Activated CD4-positive, CD25-positive, alpha-beta regulatory T cell (primary cell): ENCODE measurements at places on chromosomes 12 and 14.

DNA sequence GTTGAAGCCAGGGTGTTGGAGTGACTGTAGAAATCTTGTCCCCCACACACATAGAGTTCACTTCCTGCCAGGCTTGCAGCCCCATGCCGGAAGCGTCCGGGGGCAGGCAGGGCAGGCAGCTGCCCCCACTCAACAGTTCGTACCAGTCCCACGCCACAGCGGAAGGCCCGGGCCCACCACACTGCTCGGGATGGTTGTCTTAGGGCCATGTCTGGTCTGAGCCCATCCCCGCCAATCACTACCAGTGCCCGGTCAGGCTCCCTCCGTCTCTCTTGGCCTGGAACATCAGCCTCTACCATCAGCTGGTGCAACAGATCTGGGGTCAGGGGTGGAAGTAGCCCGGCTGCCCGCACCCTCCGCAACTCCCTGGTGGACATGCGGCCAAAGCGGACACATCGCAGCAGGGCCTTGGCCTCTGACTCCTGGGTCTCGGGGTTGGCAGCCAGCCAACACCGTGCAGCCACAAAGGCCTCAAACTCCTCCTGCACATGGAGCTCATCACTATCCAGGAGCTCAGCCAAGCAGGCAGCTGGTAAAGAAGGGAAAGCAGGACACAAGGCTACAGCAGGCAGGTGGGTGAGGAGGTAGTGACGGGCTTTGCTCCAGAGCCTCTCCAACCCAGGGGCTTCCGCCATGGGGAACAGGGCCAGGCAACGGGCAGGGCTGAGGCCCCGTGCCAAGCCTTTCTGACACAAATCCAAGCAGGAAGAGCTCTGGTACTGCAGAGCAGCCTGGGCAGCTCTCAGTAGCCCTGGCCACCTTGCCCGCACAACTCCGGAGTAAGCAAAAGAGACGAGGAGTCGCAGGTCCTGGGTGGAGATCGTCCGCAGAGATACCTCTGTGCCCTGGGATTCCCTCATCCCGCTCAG is 5.9 kb downstream of the KLHL33 start:
- no peak for DNase-seq

- DNase-seq: no peak
Observed at GRCh38 chr14:35900741-35901140, 74.6 kb downstream of the BRMS1L start.

DNA sequence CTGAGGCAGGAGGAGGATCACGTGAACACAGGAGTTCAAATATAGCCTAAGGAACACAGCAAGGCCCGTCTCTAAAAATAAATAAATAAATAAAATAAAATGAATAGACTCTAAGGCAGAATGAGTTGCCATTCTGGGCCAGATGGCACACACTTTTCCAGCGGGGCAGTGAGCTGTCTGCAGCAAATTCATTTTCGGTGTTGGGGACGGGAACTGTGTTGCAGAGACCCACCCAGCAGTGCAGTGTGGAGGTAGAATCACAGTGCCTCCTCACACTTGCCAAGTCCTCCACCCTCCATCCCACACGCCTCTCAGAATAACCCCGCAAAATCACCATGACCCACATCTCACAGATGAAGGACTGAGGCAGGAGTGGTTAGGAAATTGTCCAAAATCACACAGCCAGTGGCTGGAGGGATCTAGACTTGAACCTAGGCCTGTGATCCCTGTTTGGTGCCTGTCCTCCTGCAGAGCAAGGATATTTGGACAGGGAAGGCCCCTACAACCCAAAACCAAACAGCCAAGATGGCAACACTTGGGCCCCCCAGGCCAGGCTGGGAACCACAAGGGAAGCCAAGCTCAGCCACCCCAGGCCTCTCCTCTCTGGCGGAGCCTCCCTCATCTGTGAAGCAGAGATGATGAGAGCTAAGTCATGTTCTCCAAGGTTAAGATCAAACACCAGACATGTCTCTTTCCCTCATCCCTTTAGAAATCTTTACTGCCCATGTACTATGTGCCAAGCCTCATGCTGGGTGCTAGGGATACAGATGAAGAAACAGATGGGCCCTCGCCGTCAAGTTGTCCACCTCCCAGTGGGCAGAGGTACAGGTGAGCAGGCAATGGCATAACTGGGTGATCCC is 152.7 kb downstream of the DPF3 start:
- DNase-seq: no peak

DNA sequence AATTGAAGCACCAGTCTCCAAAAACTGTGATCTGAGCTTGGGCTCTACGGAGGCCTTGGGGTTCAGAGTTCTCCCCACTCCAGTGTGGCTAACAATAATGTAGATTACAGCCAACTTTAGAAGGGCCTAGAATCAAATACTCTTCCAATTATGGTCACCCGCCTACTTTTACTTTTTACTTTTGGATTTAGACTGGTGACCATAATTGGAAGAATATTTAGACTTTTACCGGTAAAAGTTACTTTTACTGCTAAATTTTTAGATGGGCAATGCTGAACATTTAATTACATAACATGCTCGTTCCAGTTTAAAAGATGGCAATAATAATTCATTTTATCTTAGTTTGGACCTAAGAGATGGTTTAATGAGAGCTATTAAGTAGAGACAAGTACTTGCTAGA is 39.2 kb downstream of the PPTC7 start:
- no peak for DNase-seq

DNA sequence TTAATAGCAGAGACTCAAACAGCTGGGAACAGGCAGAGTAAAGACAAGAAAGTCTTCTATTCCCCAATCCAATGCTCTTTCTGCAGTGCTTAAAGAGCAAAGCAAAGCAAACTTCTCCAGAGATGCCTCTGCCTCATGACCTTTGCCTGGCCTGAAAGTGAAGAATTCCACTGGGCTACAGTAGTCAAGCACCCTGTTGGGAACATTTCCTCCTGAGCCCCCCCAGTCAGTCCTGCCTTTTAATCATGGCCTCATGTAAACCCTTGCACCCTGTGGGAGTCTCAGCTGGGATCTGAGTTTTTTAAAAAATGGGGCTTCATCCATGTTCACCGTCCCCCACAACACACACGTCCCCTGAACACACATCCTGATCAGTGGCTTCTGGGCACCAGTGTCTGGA is 62.7 kb upstream of the TSPAN11 start:
- DNase-seq: no peak

DNA sequence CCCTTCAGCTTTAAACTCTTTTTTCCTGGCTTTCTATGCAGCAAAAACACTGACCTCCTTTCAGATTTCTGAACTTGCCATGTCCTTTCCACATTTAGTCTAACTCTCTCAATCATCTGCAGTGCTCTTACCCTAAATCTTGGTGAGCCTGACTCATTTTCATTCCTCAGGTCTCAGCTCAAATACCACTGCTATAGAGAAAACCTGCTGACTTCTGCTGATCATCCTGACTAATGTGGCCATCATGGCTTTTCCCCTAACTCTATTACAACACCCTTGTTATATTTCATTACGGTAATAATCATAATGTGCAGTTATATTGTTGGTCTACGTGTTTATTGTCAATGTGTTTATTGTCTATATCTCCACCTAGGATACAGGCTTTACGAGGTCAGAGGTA is 207.3 kb upstream of the OR4E1 start:
- no peak for DNase-seq

- no peak for DNase-seq
Observed at GRCh38 chr12:70772836-70773235, 135.6 kb upstream of the PTPRB start.

GRCh38 chr12:4992871-4993270 is 50.8 kb upstream of the KCNA5 start:
- DNase-seq: no peak

GRCh38 chr12:102033991-102034745 is 27.6 kb downstream of the WASHC3 start:
- DNase-seq: no peak

DNA sequence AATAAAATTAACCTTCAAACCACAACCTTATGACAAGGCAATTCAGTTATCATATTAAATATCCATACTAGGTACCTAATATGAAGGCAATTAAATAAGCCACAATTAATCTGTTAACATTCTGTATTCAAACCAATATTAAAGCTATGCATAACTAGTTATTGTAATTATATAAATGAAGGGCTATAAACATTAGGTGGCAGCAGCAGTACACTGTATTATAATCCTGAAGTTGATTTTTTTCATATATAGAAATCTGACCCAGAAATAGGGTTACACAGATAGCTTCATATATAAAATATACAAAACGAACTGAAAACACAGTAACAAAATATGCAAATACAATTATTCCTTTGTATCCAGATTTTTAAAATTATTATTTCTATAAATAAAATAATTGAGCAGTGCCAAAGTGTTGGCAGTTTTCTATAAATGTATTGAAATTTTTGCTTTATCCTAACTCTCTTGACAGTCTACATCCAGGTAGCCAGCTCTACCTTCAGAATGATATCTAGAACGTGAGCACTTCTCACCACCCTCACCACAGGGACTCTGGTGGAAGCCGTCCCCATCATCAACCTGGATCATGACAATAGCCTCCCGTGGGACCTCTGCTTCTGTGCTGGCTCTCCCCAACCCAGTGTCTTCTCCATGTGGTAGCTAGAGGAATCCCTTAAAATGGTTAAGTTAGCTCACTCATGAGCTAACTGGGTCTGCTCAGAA is 136.2 kb downstream of the MED13L start:
- no peak for DNase-seq

DNA sequence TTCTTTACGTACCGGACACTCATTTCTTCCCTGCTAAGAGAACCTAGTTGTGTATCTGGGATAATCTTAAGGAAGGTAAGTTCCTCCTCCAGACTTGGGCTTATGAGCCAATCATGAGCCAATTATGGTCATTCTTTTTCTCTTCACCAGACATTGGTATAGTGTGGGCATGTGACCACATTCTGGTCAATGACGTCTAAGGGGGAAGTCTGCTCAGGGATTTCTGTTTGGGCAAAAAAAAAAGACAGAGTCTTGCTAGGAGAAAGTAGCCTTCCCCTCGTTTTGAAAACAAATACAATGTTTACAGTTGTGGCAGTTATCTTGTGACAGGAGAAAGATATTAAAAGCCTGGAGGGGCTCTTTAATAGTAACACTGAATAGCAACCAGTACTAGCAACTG is 20.1 kb upstream of the PLXNC1 start:
- no peak for DNase-seq

DNA sequence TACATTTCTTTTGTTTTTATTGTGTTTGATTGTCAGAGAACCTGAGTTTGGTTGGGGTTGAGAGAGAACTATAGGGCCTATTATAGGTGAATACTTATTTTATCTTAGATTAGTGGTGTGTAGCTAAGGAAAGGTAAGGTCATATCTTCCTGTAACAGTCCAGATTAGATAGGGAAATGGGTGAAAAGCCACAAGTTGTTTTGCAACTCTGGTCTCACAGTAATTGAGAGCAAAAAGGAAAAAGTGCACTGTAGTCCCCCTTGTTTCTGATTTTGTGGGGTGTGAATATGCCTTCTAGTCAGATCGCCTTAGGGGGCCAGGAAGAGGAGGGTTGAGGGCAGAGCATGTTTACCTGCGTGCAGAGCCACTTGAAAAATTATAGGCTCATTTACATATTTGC is 8.9 kb downstream of the MSRB3 start:
- DNase-seq: no peak

DNA sequence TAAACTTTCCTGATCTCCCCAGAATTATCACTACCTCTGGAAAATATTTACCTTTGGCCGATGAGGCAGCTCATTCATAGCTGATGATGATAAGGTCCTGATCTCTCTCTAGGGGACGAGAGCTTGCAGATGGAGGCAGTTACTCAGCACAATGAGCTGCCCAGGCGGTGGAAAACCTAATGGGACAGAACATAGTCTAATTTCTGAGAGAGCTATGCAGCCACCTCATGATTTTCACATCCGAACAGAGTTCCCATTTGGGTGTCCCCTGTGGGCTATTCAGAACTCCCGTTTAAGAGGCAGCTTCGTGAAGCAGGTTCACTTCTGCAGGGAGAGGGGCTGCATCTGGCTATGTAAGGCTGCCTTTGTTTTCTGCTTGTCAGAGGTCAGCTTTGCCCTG is 724.6 kb upstream of the TMEM132C start:
- no peak for DNase-seq

GRCh38 chr12:95922231-95922630 is 20.2 kb downstream of the CCDC38 start:
- DNase-seq: no peak

- no peak for DNase-seq
Observed at GRCh38 chr12:77734214-77734883, 96.3 kb upstream of the NAV3 start.

DNA sequence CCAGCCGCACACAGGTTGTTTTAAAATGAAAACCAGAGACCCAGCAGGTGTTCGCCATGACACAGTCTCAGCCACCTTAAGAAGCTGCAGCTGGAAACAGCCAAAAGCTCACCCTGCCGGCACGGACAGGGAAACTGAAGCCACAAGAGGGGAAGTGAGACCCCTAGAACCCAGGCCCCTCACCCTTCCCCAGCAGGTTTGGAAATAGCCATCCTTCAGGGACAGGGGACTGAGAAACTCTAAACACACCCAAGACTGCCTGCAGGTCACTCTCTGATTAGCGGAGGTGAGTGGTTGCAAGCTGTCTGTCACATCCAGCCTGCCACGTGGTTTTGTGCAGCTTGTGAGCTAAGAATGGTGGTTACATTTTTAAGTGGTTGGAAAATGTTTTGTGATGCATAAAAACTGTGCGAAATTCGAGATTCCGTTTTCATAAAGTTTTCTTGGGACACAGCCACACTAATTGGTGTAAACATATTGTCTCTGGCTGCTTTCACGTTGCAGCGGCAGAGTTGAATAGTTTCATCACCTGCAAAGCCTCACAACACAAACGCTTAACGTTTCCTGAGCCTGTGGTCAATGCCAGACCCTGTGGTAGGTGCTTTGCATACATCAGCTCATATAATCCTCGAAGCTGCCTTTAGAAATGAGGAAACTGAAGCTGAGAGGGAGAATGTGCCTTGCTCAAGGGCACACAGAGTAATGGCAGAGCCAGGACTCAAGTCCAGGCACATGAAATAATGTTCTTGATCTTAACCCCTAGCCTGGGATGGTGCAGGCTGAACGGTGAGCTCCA is 1.7 kb upstream of the SELPLG start:
- DNase-seq: no peak

- peak; percentile 41 for DNase-seq
Observed at GRCh38 chr14:49586673-49587460, 687 bp upstream of the RPS29 start.

DNA sequence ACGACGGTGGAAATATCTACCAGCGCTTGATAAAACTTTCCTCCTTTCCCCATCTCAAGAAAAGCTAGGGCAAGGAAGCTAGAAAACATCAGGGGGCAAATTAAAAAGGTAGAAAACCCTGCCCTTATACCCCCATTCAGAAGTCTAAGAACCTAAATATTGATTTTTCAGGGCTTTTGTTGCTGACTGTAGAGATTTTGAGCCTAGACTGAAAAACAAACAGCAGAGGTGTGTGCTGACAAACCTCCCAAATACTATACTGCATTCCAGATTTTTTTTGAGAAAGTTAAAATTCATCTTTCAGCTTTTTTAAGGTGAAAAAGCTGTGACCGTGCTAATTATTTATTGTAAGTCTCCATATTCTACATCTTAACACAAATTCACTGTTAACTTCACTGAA is 478.3 kb upstream of the SOX5 start:
- DNase-seq: no peak
